ENCODE measurements at places on chromosomes 7 and 10. TPM values are rescaled to one million over a fixed set of nuclear protein-coding genes. Genes with fewer than 3 reads are reported as not detected.

DNA sequence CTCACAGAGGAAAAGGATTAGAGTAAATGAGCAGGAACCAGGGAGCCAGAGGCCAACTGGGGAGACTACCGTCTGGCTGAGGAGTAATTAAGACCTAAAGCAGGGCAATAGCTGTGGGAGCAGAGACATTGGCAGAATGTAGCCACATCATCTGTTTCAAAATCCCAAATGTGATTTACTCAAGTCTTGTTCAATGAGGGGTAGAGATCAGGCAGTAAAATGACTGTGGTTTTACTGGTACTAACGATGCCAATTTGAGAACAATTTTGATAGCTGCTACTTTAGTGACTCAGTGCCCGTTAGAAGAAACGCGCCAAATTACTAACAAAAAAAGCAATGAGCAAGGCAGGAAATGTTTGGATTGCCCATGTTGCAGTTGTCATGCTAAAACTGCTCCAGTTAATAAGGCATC lies 12.7 kb upstream of the MIOS start:
- no peak for DNase-seq

Gene BAG3
- polyA plus RNA-seq: 271 TPM

- peak; percentile 37 for DNase-seq
Measured at GRCh38 chr10:69684020-69684980, 54.3 kb downstream of the FAM241B start.

DNA sequence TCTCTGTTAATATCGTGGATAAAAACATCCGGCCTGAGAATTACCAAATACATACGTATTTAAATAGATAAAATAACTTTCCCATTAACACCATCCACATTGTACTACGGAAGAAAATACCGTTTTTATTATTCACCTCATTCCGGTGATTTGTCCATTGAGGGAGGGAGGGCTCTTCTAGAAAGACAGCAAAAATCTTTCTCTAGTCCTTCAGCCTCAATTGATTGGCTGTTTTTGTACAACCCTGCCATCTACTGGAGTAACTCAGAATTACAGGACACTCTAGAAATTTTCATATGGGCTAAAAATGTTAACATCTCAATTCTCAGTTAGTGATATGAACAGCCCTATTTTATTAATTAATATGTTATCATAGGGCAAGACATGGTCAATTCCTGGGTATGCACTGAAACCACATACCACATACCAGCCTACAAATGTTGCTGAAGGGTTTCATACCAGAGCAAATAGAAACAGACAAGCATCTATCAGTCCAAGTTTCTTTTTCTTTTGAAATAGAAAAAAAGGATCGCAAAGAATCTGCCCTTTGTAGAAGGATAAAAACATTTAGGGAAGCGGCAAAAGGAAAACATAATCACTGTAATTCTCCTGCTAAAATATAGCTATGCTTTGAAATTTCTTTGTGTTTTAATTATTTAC lies 55.8 kb upstream of the CDCA7L start:
- no peak for DNase-seq

GRCh38 chr10:52198540-52198939 lies 115.5 kb upstream of the DKK1 start:
- DNase-seq: no peak

DNA sequence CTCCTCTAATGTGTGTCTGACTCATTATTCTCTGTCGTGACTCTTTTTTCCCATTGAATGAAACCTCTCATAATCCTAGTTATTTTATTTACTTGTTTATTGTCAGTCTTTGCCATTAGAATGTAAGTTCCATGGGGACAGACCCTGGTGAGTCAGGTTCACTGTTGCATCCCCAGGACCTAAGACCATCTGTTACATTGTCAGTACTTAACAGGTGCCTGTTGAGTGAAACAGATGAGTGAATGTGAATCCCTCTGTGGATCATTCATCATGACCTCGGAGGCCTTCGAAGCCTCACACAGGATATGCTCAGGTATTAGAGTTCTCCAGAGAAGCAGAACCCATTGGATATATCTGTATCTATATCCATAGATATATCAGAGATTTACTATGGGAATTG lies 120.1 kb downstream of the PFKFB3 start:
- no peak for DNase-seq

Gene GATA3
- polyA plus RNA-seq: 1.0 TPM

DNA sequence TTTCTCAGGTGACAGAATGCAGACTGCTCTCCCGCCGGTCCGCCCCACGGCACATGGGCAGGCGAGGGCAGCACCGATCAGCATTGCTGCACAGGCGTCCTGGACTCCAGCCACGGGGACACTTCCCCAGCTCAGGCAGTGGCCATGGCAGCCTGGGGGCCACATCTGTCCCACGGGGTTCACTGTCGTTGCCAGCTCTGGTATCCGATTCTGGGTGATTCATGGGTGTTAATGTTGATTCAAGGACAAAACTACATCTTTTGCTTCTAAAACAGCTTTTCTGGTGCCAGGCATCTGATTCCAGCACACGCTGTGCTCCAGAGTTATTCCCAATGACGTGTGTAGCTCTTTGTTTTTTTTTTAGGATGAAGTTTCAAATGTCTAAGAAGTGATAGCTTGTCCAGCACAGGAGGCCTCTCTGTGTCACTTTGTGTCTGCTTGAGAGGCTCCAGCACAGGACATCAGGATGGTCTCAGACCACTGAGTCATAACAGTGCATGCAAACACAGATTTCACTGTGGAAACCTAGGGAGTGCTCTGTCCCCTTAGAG lies 218.0 kb downstream of the WDR37 start:
- DNase-seq: no peak

Gene STRIP2
- polyA plus RNA-seq: 7.6 TPM

Gene RADIL
- polyA plus RNA-seq: 2.1 TPM

DNA sequence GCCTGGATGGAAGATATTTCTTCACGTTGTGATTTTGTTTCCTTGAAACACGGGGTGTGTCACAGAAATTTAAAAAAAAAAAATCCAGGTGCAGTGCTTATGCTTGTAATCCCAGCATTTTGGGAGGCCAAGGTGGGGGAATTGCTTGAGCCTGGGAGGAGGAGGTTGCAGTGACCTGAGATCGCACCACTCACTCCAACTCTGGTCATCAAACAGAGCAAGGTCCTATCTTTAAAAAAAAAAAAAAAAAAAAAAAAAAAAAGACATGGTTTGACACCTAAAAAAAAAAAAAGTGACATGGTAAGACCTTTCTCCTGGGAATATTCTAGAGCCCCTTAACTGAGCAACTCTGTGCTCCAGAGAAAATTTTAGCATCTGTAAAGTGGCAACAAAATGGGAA lies 9.0 kb upstream of the LRRC4 start:
- DNase-seq: no peak

Gene APBB1IP
- 0.99 TPM for polyA plus RNA-seq

- no peak for DNase-seq
Measured at GRCh38 chr10:110812583-110812982, 59.1 kb upstream of the PDCD4 start.
